ENCODE measurements at places on chromosomes 16 and 17.

GRCh38 chr17:79080761-79081290, 6.2 kb downstream of the ENGASE start:
- no peak for DNase-seq

DNA sequence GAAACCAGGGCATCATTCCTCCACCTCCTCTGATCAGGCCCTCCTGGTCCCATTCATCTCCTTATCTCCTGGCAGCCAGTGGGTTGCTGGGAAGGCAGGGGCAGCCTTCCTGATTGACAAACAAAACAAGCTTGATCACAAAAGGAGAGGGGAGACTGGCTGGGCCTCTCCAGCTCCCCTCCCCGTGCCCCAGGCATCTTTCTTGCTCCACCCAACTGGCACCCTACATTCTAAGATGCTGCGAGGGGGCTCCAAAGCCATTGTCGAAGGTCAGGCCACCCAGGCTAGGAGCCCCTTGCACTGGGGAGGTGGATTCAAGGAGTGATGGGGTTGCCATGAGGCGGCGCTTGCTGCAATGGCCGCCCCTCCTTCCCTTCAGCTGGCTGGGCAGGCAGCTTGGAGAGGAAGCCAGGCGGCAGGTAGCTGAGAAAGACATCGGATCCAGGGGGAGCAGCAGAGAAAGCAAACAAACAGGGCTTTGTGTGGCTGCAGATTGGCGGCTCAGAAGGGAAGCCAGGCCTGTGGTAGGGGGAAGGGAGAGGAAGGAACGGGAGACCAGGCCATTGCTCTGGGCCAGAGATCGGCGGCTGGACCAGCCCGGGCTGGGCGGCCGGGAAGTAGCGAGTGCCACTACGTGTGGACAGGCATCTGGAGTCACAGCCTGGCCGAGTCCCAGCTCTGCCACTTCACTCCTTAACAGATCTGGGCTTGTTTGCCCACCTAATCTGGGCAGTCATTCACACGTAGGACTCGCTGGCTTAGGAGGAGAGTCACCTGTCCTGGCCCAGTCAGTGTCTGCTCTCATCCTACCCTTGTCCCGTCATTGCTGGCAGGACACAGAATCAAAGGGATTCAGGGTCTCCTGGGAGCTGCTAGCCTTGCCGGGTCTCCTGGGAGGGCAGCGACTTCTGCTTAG, 12.3 kb downstream of the RAI1 start:
- peak; percentile 56 for DNase-seq

DNA sequence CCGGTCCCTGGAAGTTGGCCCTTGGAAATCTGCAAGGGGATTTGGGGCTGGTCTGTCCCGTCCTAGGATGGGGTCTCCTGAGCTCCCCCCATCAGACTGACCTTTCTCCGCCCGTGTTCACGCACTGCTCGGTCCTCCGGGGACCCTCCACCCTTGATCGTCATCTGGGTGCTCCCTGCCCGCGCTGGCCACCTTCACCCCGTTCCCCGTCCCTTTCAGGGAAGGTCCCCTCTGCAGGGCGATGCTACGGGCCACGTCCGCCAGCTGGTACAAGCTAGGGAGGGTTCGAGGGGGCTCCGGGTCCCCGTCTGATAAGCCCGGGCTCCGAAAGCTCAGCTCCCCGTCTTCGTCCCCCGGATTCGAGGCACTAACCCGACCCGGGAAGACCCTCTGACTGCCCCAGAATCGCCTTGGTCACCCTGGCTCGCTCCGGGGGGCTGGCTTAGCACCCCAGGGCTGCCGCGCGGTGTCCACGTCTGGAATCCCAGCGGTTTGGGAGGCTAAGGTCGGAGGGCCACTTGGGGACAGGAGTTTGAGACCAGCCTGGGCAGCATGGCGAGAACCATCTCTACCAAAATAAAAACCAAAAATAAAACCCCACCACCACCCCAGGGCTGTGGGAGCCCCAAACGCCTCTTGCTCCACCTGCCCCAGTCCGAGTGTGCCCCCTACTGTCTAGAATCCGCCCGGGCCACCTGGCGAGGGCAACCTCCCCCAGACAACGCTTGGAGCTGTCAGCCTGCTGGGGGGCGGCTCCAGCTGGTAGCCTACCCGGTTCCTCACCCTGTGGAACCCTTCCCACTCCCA, 1.1 kb upstream of the SLC43A2 start:
- peak; percentile 88 for DNase-seq

GRCh38 chr16:14522671-14523070, 107.4 kb downstream of the PARN start:
- no peak for DNase-seq

- no peak for DNase-seq
Observed at GRCh38 chr17:67647482-67647881, 70.3 kb upstream of the NOL11 start.

DNA sequence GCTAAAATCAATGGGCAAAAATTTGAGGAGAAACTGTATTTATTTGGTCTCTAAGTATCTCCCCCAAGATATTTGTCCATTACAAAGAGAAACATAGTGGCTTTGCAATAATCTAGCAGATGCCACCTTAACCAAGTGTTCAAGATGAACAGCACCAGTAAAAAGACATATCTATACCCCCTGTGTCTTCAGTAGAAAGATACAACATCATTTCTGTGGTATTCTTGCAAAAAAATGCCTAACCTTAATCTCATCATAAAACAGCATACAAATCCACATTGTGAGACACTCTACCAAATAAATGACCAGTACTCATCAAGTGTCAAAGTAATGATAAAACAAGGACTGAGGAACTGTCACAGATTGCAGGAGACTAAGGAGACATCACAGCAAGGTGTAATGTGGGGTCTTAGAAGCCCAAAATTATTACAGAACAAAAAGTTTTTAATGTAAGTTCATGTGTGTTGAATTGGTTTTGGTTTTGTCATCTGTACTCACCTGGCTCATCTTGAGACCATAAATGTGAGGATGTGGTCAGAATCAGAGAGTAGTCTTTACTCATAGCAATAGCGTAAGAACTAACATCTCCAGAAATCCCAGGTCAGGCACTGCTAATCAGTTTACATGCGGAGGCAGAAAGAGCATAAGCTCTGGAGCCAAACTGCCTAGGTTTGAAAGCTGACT, 77.2 kb downstream of the AATF start:
- no peak for DNase-seq

- no peak for DNase-seq
Observed at GRCh38 chr17:30924341-30924740, 2.6 kb downstream of the ADAP2 start.

DNA sequence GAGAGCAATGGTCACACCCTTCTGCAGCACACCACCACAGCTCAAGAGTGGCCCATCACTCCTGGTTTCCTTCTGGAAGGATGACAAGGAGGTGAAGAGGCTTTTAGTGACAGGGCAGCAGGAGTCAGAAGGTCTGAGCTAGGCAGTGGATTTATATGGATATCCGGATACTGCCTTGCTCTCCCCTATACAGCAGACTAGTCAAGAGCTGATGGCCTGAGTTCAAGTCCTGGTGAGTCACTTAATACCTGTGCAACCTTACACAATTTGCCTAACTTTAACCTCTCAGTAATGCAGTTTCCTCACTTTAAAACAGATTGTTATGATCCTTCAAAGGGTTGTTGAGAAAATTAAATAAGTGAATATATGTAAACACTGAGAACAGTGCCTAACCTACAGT, 22.9 kb downstream of the MYO18A start:
- no peak for DNase-seq

- no peak for DNase-seq
Observed at GRCh38 chr17:35021520-35022380, 41.4 kb downstream of the LIG3 start.

All from hematopoietic multipotent progenitor cell treated with erythropoietin and hydrocortisone succinate and interleukin-3 and kit ligand, for 4 days (in vitro differentiated cells).